ENCODE measurements at places on chromosomes 2 and 18.

DNA sequence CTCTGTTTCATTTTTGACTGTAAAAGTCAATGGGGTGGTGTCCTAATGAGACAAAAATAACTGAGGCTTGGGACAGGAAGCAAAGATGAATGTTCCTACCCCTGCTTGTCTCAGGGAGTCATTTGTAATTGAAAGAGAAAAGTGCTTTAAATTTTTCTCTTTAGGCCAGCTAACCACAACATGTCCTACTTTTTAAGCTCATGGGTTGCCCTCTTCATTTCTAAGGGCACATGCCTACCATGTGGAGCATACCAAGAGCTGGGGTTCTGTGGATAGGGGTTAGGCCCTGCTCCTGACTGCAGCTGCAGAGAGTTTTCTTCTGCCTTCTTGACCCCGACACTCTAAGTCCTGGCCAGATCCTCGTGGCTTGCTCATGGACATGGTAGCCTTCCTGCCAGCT is 96.8 kb upstream of the ARL4C start:
- peak; percentile 28 for DNase-seq

DNA sequence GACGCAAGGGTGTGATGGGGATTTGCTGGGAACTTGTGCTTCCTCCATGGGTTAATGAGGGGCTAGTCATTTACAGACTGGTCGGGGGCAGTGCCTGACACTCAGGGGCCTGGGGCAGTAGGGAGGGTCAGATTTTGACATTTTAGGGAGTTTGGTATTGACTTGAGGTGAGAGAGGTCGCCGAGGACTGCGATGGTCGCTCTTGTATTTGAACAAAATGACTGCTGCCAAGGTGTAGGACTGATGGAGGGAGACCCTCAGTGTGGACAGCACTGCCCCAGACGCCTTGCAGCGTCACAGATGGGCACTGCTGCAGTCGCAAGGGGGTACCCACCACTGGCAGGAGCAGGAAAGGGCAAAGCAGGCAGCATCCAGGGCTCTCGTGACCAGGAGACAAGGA is 182.9 kb downstream of the RTP5 start:
- no peak for DNase-seq

DNA sequence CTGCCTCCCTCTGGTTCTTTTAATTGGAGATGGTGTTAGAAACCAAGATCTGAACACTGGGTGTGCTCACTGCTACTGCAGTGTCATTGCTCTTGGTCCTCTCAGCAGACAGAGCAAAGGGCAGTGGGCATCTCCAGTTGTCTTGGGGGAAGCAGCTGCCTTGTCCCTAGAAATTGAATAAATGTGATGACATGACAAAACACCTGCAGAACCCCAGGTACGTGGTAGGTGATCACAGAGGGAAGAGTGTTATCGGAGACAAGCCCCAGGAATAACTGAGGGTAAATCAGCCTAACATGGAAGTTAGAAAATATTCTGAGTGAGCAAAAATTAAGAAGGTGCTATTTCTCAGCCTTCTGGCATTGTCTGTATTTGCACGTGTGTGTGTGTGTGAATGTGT is 311.9 kb upstream of the HDAC4 start:
- DNase-seq, result no peak

DNA sequence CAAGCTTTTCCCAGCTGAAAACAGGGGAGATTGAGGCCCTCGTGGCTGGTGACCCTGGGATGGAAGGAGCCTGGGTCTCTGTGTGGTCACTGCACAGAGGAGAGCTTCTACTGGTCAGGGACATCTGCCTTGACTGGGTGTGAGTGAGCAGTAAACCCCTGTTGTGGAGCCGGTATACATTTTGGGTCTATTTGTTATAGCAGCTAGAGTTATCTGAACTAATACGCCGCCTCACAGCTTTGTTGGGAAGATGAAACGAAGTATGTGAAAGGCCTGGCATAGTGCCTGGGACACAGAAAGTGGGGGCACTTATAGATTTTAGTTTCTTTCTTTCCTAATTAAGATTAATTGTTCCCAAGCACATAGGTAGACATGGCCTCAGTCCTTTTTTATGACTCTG is 72.2 kb upstream of the HPCAL1 start:
- DNase-seq, result no peak

GRCh38 chr2:12661489-12661888 is 55.2 kb upstream of the TRIB2 start:
- no peak for DNase-seq

- peak; percentile 10 for DNase-seq
Measured at GRCh38 chr18:30623401-30624065, 419.0 kb downstream of the DSC3 start.

- DNase-seq, result peak; percentile 50
Measured at GRCh38 chr2:126886211-126886915, 12.3 kb upstream of the TEX51 start.

GRCh38 chr18:29430416-29430815 is 1253.5 kb upstream of the CDH2 start:
- DNase-seq, result no peak
